ENCODE measurements at places on chromosomes 5 and 9.

- no peak for DNase-seq
Observed at GRCh38 chr5:15902066-15902465, 277.5 kb downstream of the MARCHF11 start.

DNA sequence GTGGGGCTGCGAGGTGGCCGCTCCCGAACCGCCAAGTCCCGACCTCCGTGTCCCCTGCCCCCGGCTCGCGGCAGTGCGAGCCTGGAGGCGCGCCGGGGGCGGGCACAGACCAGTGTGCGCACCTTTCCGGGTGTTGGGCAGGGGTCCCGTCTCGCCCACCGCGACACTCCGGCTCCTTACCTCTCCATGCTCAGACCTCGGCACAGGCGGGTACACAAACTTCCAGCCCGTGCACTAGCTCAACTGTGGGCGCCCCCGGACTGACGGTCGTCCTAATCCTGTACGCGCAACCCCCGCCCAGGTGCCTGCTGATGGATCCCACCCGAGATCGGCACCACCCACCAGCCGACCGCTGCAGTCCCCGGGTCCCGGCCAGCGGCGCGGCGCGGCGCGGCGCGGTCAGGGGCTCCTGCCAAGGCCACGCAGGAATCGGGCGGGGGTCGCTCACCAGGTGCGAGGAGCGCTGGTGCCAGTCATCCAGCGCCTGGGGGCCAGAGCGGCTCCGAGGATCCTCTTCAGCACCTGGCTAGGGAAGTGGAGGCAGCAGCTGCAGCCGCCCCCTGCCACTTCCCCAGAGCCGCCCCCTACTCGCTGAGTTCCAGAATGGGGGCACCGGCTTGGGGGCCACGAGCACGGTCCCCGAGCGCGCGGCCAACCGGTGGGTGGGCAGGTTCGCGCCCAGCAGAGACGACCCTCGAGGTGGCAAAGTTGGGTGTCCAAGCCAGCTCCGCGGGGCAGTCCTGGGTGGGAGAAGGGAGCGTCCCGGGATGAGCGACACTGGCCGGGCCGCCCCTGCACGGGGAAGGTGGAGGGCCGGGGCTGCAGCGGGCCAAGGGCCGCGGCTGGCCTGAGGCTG is 511 bp downstream of the SEMA5A start:
- no peak for DNase-seq

DNA sequence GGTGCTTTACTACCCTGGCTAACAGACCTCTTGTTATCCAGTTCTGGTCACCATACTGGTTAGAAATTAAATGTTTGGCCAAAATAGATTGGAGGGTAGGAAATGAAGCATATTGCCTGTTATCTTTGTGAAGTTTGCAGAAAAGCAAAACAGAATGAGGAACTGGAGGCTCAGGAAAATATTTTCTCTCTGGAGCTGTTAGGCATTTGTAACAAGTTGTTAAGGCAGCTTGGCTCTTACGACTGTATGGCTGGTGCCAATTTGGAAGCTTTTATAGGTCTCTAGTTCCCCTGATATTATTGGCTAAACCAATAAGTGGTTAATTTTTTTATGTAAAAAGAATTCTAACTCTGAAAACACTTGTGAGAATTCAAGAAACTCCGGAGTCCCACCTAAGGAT is 35.8 kb downstream of the CDH6 start:
- DNase-seq: no peak

GRCh38 chr9:4225291-4226028 is 74.4 kb downstream of the GLIS3 start:
- DNase-seq: no peak

- DNase-seq: no peak
Observed at GRCh38 chr5:175032013-175032412, 307.6 kb downstream of the MSX2 start.

DNA sequence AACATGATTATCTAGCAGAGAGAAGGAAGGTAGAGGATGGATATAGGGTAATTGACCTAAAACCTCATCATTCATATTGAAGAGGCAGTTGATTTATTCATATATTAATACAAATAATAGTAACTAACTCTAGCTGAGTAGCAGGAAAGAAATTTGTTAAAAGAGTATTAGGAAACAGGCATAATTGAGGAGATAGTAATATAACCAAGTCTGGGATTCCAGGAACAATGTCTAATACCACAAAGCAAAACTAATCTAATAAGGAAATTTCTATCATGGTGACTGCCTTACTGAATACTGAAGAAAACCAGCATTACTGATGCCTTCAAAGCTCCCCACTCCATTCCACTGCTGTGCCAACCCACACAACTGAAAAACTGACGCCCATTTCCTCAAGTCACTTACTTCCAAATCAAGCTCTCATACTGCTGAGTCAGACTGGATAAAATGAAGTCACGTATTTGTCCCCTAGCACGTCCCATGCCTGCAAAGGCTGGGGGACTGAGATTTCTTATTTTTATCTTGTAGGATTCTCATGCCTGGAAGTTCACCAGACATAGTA is 153.9 kb downstream of the SMC2 start:
- no peak for DNase-seq

DNA sequence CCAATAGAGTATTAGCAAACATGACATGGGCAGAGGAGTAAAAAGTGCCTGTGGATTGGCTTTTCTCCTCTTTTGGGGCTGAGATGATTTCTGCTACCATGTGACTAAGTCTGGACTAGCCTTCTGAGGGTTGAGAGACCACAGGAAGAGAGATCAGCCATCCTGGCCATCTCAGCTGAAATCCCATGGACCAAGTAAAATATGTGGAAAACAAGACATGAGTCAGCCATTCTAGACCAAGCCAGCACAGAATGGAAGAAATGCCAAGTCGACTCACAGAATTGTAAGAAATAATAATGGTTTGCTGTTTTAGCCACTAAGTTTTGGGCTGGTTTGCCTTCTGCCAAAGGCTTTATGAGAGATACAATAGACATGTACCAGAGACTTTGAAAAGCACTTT is 377.8 kb downstream of the CHSY3 start:
- no peak for DNase-seq

- DNase-seq: peak; percentile 25
Observed at GRCh38 chr5:32542216-32543059, 42.9 kb upstream of the SUB1 start.

GRCh38 chr5:9240431-9240830 is 305.4 kb downstream of the SEMA5A start:
- no peak for DNase-seq

GRCh38 chr5:14685757-14686156 is 21.2 kb downstream of the OTULIN start:
- DNase-seq: peak; percentile 42

- DNase-seq: no peak
Observed at GRCh38 chr9:71079451-71079850, 42.0 kb downstream of the TRPM3 start.

- no peak for DNase-seq
Observed at GRCh38 chr5:34841816-34842215, 2.9 kb downstream of the TTC23L start.

GRCh38 chr5:134135091-134135655 is 20.7 kb downstream of the TCF7 start:
- no peak for DNase-seq

- DNase-seq: no peak
Observed at GRCh38 chr9:10252174-10252573, 360.6 kb downstream of the PTPRD start.
